ENCODE measurements at places on chromosomes 6 and 20. TPM values are rescaled to one million over a fixed set of nuclear protein-coding genes. Genes with fewer than 3 reads are reported as not detected.
A peak's percentile ranks its signal among the peaks of the same experiment; 100 is the strongest.

Gene OR2B6
- total RNA-seq, result not detected

GRCh38 chr20:20837574-20838021 lies 125.2 kb upstream of the RALGAPA2 start:
- peak; percentile 68 for DNase-seq

DNA sequence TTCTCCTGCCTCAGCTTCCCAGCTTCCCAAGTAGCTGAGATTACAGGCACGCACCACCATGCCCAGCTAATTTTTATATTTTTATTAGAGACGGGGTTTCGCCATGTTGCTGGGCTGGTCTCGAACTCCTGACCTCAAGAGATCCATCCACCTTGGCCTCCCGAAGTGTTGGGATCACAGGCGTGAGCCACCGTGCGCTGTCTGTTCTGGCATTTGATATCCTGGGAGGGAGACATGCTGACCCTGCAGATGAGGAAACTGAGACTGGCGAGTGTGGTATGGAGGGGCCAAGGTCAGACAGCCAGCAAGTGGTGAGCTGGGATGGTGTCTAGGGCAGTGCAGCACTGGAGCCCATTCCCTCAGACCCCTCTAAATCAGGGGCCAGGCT lies 44.6 kb downstream of the SRC start:
- peak; percentile 42 for DNase-seq

Gene CCM2L
- 0.16 TPM for total RNA-seq

DNA sequence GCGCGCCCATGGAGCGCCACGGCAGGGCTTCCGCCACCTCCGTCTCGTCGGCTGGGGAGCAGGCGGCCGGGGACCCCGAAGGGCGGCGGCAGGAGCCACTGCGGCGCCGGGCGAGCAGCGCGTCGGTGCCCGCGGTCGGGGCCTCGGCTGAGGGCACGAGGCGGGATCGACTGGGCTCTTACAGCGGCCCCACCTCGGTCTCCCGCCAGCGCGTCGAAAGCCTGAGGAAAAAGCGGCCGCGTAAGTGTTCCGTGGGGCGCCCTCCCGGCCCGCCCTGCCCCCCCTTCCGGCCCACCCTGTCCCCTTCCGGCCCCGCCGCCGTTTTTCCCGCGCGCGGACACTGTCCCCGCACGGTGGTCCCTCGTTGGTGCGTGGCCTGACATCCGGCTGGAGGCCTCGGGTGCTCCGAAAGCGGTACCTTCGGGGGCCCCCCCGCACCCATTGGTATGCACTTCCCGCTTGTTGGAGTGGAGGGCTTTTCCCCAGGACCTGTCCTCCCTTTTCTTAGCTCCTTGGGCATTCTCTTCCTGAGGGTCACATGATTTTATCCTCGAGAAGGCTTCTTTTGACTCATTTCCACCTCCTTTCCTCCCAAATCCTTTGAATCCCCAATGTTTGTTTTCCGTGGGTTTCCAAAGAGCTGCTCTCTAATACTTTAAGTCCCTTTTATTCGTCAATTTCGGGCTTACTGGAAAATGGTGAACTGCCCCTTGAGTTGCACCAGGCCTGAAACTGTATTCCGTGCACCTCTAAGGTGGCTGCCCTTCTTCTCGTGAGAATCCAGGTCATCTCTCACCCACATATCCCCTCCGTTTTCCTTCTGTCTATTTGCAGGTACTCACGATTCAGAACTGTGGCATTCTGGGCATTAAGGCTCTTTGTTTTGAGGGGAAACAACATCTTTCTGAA lies 556 bp downstream of the PANK2 start:
- no peak for DNase-seq

DNA sequence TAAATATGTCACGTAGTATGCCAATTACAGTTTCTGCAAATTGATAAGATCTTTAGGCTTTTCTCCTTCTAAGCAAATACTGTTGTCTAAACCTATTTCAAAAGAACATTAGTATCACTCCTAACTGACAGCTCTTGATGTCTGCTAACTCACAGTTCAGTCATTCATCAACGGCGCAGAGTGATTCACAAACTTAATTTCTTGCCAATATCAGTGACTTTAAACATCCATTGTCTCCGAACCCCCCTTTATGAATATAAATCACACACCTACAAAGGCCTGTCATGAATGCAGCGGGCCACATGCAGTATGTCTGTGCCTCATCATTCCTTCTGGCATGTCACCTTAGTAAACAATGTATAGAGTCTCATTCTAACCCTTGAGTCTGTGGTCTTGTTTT lies 420.6 kb downstream of the CDC5L start:
- DNase-seq, result no peak

DNA sequence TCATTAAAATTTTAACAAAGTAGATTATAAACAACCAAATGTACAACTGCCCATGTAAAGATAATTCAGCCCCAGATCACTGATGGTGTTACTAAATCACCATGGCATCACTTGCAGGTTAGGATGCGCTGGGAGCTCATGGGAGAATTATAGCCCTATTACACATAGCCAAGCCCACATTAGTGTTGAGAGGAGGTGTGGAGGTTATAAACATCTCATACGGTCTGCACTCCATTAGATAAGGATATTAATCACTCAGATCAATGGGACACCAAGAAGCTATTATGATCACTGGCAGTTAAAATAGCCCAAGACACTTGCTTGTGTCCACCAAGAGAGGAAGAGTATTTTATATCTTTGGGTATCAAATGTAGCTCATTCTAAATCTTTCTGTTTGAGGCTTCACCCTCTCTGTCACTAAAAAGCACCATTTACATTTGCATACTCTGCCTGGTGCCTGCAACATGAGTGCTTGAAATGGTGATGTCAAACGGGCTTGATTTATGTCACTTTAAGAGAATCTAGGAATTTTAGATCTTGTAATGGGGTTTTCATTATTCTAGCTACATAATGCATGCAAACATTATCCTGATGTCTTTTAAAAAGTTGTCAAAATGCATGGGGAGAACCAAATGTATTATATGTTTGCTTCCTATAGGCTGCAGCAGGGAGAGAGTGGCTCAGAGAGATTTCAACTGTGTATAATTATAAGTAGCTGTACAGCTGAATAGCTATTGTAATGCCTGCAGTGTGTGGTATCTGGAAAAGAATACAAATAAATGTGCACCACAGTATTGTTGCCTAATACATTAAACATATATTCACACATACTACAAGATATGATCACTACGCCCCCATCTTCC lies 654.1 kb upstream of the MARCKS start:
- no peak for DNase-seq

DNA sequence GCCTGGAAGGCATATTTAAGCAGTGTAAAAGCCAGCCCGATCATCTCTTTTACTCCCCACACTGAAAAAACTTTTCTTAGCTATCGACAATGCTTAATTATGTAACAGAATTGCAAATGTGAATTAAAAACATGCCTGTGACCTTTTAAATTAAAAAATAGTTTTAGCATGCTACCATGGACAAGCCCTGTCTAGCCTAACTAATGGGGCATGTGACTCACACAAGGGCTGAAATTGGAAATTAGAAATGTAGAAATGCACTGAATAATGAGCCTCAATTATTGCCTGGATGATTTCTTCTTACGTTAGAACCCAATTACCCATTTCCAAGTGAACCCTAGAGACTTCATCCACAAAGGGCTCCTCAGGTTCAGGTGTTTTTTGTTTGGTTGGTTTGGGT lies 82.7 kb downstream of the SIM1 start:
- no peak for DNase-seq

Gene PKIG
- total RNA-seq, result 29.5 TPM

GRCh38 chr6:44624226-44624625 lies 236.7 kb downstream of the CDC5L start:
- DNase-seq, result no peak

Gene GUCA1A
- not detected for total RNA-seq

Gene NR2E1
- 1.4 TPM for total RNA-seq

- no peak for DNase-seq
Observed at GRCh38 chr20:57579898-57580447, 19.1 kb downstream of the PCK1 start.

- DNase-seq, result no peak
Observed at GRCh38 chr6:88908598-88909548, 54.5 kb downstream of the RNGTT start.

Gene IL17A
- not detected for total RNA-seq

Gene TCP11
- not detected for total RNA-seq

- no peak for DNase-seq
Observed at GRCh38 chr6:116497113-116497676, 14.2 kb upstream of the CALHM5 start.

DNA sequence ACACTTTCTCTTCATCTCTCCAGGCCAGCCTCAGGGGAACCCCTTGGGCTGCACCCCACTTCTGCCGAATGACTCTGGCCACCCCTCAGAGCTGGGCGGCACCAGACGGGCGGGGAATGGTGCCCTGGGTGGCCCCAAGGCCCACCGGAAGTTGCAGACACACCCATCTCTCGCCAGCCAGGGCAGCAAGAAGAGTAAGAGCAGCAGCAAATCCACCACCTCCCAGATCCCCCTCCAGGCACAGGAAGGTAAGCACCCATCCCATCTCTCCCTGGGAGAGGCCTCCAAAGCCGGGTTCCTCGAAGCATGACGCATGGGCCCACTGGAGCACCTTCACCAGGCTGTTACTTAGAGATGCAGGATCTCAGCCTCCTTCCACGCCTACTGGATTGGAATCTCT lies 11.3 kb downstream of the MDFI start:
- peak; percentile 34 for DNase-seq

DNA sequence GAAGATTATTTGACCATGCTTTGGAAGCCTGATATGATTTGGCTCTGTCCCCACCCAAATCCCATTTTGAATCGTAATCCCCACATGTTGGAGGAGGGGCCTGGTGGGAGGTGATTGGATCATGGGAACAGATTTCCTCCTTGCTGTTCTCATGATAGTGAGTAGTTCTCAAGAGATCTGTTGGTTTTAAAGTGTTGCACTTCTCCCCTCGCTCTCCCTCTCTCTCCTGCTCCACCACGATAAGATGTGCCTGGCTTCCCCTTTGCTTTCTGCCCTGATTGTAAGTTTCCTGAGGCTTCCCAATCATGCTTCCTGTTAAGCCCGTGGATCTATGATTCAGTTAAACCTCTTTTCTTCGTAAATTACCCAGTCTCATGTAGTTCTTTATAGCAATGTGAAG lies 21.7 kb upstream of the FAM217A start:
- no peak for DNase-seq

Gene ASIP
- total RNA-seq, result not detected

Gene ID4
- not detected for total RNA-seq

Gene RAB44
- total RNA-seq, result not detected

Gene ADGRF5
- total RNA-seq, result not detected

Gene RNF114
- 146 TPM for total RNA-seq

Gene GPX5
- total RNA-seq, result not detected

DNA sequence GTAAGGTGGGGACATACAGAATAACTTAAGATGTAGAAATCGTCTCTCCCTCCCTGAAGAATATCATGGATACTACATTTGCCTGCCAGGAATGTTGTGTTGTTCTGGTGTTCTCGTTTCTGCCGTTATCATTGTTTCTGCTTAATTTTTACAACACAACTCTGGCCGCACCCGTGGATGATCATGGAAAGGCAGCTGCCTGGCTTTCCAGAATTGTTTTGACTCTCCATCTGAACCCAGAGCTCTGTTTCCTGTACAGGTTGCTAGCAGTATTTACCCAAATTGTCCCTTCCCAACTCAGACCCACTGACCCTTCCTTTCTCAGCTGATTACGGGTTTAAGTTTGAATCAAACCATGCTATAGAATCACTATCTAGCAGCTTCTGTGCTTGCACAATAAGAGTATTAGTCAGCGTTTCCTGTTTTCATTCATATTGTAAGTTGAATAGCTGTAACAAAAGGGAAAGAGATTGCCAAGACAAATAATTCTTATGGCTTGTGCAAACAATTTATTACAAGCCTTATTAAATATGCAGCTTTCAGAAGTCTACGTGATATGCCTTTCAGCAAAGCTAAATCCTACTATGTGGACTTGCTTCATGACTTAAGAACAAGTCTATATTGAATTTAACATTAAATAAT lies 139.0 kb downstream of the MTHFD1L start:
- no peak for DNase-seq

DNA sequence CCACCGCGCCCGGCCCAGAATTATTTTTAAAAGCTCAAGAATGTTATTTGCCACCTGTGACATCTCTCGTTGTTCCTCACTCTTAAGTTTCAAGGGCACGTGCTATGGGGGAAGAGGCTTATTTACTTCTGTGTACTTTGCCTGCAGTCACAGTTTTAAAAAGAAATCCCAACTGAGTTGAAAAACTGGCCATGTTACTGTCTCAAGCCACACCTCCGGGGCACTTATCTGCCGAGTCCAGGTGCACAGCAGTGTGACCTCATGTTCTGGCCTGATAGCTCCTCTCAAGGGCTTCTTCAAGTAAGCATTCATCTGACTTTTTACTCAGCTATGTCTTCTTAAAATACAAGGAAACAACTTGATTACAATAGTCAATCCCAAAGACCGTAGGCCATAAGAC lies 34.5 kb downstream of the SHLD1 start:
- peak; percentile 44 for DNase-seq

Gene AGPAT4
- total RNA-seq, result 9.2 TPM

Gene POU5F1
- not detected for total RNA-seq

GRCh38 chr6:16713597-16713996 lies 47.7 kb downstream of the ATXN1 start:
- DNase-seq, result no peak

DNA sequence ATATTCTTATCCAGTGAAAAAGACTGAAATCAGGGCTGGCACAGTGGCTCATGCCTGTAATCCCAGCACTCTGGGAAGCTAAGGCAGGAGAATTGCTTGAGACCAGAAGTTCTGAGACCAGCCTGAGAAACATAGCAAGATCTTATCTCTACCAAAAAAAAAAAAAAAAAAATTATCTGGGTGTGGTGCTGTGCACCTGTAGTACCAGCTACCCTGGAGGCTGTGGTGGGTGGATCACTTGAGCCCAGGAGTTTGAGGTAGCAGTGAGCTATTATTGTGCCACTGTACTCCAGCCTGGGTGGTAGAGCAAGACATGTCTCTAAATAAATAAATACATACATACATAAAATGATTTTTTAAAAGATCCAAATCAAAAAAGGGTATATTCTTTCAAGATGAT lies 6.3 kb downstream of the CALHM6 start:
- no peak for DNase-seq

Gene BACH2
- total RNA-seq, result 0.32 TPM

DNA sequence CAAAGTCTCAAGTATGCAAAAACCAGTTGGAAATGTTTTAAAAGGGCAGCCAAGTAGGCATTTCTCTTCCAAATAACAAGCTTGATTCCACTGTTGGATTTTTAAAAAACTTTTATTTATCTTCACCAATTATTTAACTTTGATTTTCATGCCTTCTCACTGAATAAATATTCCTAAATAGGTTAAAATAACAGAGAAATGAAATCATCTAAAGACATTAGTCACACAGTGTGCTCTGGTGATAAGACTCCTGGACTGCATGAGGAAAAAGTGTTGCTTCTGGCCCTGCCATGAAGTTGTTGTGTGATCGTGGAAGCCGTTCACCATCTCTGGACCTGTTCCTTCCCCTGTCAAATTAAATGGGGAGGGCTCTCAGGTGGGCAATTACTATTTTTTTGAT lies 33.8 kb upstream of the IGF2R start:
- no peak for DNase-seq

GRCh38 chr6:151060096-151060765 lies 179.5 kb upstream of the AKAP12 start:
- peak; percentile 22 for DNase-seq

Measured in Caco-2 (cell line).